ENCODE measurements at places on chromosomes 2 and 18. TPM values are rescaled to one million over a fixed set of nuclear protein-coding genes. Genes with fewer than 3 reads are reported as not detected.

SKA1 gene
- 4.3 TPM for total RNA-seq

WDPCP gene
- total RNA-seq, result 8.2 TPM

KLHL29 gene
- total RNA-seq, result 8.0 TPM

SERPINB13 gene
- not detected for total RNA-seq

ROCK2 gene
- 62.3 TPM for total RNA-seq

HMSD gene
- not detected for total RNA-seq

SLC11A1 gene
- 0.10 TPM for total RNA-seq

SIX2 gene
- 35.0 TPM for total RNA-seq

ANKRD30BL gene
- total RNA-seq, result not detected

REG3A gene
- total RNA-seq, result not detected

ABHD3 gene
- 6.8 TPM for total RNA-seq

AKAIN1 gene
- total RNA-seq, result not detected

CGREF1 gene
- total RNA-seq, result 13.5 TPM

ALMS1 gene
- total RNA-seq, result 21.4 TPM

DNA sequence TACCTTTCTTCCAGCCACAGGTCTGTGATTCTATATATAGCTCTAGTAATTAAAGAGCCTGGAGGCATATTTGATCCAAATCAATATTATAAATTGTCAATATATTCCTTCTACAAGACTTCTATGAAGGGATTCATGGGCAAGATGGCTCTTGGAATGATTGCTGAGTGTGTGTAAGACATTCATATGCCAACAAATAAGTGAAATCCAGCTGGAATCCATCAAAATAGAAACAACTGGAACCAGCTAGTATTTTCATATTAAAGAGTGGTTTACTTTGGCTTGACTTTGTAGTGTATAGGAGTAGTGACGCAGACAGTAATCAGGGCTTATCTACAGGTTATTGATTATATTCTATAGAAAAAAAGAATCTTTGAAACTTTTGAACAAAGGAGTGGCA is 83.4 kb downstream of the CALCRL start:
- H3K27me3 ChIP-seq, result no peaks in the 10 kb centered on the region
- H3K27ac ChIP-seq, result no peak overlapping the region
- H3K36me3 ChIP-seq, result peaks cover 1% of the 10 kb centered on the region
- peaks cover 3% of the 10 kb centered on the region for H3K4me1 ChIP-seq
- no peak overlapping the region for H3K4me3 ChIP-seq

DNA sequence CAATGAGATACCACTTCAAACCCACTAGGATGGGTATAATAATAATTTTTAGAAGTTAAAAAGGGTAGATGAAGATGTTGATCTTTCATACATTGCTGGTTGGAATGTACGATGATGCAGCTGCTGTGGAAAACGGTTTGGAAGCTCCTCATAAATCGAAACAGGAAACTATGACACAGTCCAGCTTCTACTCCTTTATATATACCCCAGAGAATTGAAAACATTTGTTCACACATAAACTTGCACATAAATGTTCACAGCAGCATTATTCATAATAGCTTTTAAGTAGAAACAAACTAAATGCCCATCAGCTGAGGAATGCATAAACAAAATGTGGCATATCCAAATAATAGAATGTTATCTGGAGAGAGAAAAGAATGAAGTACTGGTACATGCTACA is 95.0 kb downstream of the STRADB start:
- DNase-seq, result no peak
- H3K27ac ChIP-seq, result no peak overlapping the region
- peaks cover 4% of the 10 kb centered on the region for H3K4me1 ChIP-seq
- H3K27me3 ChIP-seq, result no peaks in the 10 kb centered on the region

GRCh38 chr2:173079973-173080860 is 4.6 kb downstream of the MAP3K20 start:
- no peak overlapping the region for H3K4me3 ChIP-seq
- peaks cover 52% of the 10 kb centered on the region for H3K4me1 ChIP-seq

- H3K4me3 ChIP-seq, result no peak overlapping the region
- DNase-seq, result no peak
- peaks cover 3% of the 10 kb centered on the region for H3K27me3 ChIP-seq
- H3K27ac ChIP-seq, result no peak overlapping the region
- peaks cover 5% of the 10 kb centered on the region for H3K36me3 ChIP-seq
Measured at GRCh38 chr2:168952424-168952823, 51.3 kb downstream of the G6PC2 start.

- DNase-seq, result no peak
- H3K27ac ChIP-seq, result no peak overlapping the region
- no peak overlapping the region for H3K4me3 ChIP-seq
Measured at GRCh38 chr2:216698895-216699294, 3.5 kb upstream of the IGFBP5 start.

DNA sequence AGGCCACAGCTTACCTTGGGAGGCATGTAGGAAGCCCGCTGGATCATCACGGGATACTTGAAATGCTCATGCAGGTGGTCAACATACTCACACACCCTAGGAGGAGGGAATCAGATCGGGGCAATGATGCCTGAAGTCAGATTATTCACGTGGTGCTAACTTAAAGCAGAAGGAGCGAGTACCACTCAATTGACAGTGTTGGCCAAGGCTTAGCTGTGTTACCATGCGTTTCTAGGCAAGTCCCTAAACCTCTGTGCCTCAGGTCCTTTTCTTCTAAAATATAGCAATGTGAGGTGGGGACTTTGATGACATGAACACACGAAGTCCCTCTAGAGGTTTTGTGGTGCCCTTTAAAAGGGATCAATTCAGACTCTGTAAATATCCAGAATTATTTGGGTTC is 17.9 kb downstream of the TYMS start:
- H3K27ac ChIP-seq, result no peak overlapping the region
- H3K36me3 ChIP-seq, result peaks cover 16% of the 10 kb centered on the region
- H3K4me1 ChIP-seq, result no peaks in the 10 kb centered on the region
- DNase-seq, result no peak

GRCh38 chr2:17966798-17967197 is 88.3 kb downstream of the KCNS3 start:
- H3K27me3 ChIP-seq, result peaks cover 4% of the 10 kb centered on the region
- no peak overlapping the region for H3K27ac ChIP-seq
- DNase-seq, result no peak

GRCh38 chr2:25672494-25673299 is 680 bp downstream of the DTNB start:
- H3K36me3 ChIP-seq, result no peaks in the 10 kb centered on the region
- peak overlapping the region; percentile 70 for H3K4me3 ChIP-seq
- H3K4me1 ChIP-seq, result peaks cover 11% of the 10 kb centered on the region

- peaks cover 2% of the 10 kb centered on the region for H3K36me3 ChIP-seq
- peaks cover 5% of the 10 kb centered on the region for H3K4me1 ChIP-seq
- no peak for DNase-seq
- no peak overlapping the region for H3K4me3 ChIP-seq
- H3K27me3 ChIP-seq, result peaks cover 26% of the 10 kb centered on the region
- no peak overlapping the region for H3K27ac ChIP-seq
Measured at GRCh38 chr2:126945118-126945517, 46.4 kb downstream of the TEX51 start.

DNA sequence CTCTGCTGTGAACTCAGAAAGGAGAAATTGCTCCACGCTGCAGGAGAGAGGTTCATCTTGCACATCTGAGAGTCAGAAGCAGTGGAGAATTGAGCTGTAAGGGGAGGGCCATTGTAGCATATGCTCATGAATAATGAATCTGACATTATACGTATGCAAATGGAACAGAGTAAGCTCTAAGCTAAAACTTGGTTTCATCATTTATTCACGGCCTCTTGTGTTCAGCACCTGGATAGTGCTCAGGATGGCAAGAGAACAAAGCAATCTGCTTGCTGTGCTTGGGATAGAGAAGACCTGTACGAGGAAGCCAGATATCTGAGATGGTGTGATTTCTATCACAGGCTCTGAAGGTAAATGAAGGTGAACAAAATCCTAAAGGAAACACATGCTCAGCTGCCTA is 87.9 kb upstream of the GCFC2 start:
- DNase-seq, result no peak
- H3K4me1 ChIP-seq, result no peaks in the 10 kb centered on the region
- H3K36me3 ChIP-seq, result no peaks in the 10 kb centered on the region
- no peak overlapping the region for H3K27ac ChIP-seq

DNA sequence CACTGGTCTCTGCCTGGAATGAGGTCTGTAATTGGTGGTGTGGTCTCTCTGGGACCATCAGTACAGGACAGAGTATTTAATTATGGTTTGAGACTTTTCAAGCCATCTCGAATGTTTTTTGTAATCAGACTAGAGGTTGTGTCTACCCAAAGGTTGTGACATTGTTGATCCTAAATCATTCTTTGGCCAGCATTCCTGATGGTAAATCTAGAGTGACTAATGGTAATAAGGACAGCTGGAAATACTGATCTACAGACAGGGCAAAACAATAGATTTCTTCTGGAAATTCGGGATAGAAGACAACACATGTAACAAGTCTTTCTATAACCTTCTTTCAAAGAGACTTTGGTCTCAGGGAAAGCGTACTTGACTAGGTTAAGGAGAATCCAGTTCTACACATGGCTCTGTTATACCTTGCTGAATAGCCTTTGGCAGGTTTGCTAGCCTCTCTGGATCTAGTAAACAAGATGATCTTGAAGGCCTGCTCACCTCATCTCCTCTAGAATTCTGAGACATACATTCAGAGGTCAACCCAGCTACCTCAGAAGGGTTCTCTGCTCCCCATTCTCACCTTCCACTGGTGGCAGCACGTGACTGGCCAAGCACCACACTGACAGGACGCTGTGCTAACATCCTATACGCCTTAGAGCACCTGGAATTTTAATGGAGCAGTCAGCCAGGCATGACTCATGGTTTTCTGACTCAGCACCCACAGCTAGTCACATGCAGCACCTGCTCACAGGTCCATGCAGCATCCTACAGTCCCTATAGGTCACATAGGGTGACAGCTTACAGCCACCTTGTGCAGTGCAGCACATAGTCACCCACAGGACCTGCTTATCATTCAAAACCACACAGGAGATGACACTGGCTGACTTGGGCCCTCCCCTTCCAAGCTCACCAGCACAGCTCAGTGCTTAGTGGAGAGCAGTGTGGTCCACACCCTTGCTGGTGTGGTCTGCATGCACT is 12.2 kb downstream of the PLB1 start:
- H3K36me3 ChIP-seq, result peaks cover 10% of the 10 kb centered on the region
- no peak for DNase-seq
- no peak overlapping the region for H3K4me3 ChIP-seq
- no peak overlapping the region for H3K27ac ChIP-seq
- peaks cover 12% of the 10 kb centered on the region for H3K4me1 ChIP-seq
- peaks cover 4% of the 10 kb centered on the region for H3K27me3 ChIP-seq

GRCh38 chr2:240463274-240463865 is 27.9 kb downstream of the GPC1 start:
- no peaks in the 10 kb centered on the region for H3K4me1 ChIP-seq
- no peak overlapping the region for H3K4me3 ChIP-seq
- H3K27me3 ChIP-seq, result no peaks in the 10 kb centered on the region
- DNase-seq, result peak; percentile 84
- H3K27ac ChIP-seq, result no peak overlapping the region

DNA sequence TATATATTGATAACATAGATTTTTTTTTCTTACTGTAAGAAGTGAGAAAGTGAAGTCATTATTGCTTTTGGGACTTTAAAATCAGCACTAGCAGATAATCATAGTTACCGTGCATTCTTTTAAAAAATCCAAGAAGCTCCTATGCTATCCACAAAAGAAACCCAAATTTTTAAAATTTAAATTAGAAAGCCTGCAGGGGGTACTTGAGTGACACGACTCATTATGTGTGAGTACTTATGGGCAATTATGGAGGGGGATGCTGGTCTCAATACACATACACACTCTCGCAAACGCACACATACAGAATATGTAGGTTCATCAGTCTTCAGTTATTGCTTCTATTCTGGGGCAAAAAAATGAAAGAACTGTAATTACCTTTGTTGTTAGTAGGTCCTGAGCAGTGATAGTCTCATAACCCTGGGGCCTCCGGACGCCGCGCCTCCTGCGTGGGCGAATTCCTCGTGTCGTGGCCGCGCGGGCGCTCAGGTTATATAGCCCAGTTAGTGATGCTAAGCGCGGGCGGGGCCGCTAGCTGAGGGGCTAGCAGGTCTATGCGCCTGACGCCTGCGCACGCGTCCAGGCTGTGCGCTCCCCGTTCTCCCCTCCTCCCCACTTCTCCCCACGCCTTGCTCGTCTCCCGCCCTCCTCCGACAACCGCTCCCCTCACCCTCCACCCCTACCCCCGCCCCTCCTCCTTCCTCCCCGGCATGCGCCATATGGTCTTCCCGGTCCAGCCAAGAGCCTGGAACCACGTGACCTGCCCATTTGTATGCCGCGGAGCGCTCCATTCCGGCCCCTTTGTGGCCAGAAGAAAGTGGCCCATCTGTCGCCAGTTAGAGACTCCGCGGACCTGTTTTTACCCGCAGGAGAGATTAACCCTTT is at the start of gene NEUROD1:
TSS of gene NEUROD1 (minus strand) at position 463 of the 882 bp plus-strand sequence. CDS start 1,657 bp downstream, outside the sequence.
- peaks cover 7% of the 10 kb centered on the region for H3K36me3 ChIP-seq
- peak within 1 kb of the TSS; percentile 58 for H3K4me3 ChIP-seq
- peaks cover 81% of the 10 kb centered on the region for H3K27me3 ChIP-seq
- no peak within 1 kb of the TSS for H3K27ac ChIP-seq
- DNase-seq, result peak; percentile 75
- H3K4me1 ChIP-seq, result peaks cover 38% of the 10 kb centered on the region

GRCh38 chr18:11872479-11873136 is 21.4 kb downstream of the CHMP1B start:
- no peak for DNase-seq
- no peaks in the 10 kb centered on the region for H3K4me1 ChIP-seq
- no peak overlapping the region for H3K4me3 ChIP-seq
- H3K36me3 ChIP-seq, result peaks cover 4% of the 10 kb centered on the region

- peaks cover 1% of the 10 kb centered on the region for H3K36me3 ChIP-seq
- no peak overlapping the region for H3K27ac ChIP-seq
- no peak overlapping the region for H3K4me3 ChIP-seq
- no peaks in the 10 kb centered on the region for H3K4me1 ChIP-seq
- H3K27me3 ChIP-seq, result peaks cover 2% of the 10 kb centered on the region
Measured at GRCh38 chr2:180268006-180268405, 260.9 kb upstream of the CWC22 start.

GRCh38 chr2:15800495-15801329 is 139.6 kb upstream of the MYCN start:
- H3K27me3 ChIP-seq, result peaks cover 46% of the 10 kb centered on the region
- H3K4me1 ChIP-seq, result no peaks in the 10 kb centered on the region
- no peak for DNase-seq
- H3K27ac ChIP-seq, result no peak overlapping the region
- peaks cover 2% of the 10 kb centered on the region for H3K36me3 ChIP-seq

DNA sequence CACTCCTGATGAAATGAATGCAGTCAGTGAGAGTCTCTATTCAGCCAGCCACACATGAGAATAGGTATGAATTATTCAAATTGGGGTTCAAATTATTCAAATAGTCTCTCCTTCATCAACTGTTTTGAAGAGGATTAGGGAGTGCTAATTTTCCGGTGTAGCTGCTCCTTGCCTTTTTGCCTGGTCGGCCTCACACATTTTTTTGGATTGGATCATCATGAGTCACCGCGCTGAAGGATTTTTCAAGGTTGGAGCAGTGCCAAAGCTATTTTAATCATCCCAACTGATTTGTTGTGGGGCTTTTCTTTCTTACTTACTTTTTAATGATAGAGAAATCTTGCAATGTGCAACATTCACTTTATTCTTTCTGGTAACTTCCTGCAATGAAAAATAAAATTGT is 2.4 kb upstream of the DTNA start:
- DNase-seq, result no peak
- no peak overlapping the region for H3K4me3 ChIP-seq
- H3K27ac ChIP-seq, result peak overlapping the region; percentile 64
- no peaks in the 10 kb centered on the region for H3K36me3 ChIP-seq

- no peaks in the 10 kb centered on the region for H3K36me3 ChIP-seq
- H3K27me3 ChIP-seq, result no peaks in the 10 kb centered on the region
- H3K4me3 ChIP-seq, result no peak overlapping the region
- no peak for DNase-seq
- H3K27ac ChIP-seq, result no peak overlapping the region
- no peaks in the 10 kb centered on the region for H3K4me1 ChIP-seq
Measured at GRCh38 chr2:128069769-128070168, 21.2 kb upstream of the UGGT1 start.
